ENCODE measurements at places on chromosomes 5 and 9.
A peak's percentile ranks its signal among the peaks of the same experiment; 100 is the strongest.

- no peak for DNase-seq
Measured at GRCh38 chr9:131410044-131410491, 16.2 kb downstream of the PRRC2B start.

GRCh38 chr5:9337928-9338595 is 207.8 kb downstream of the SEMA5A start:
- peak; percentile 88 for DNase-seq

GRCh38 chr5:129082225-129083136 is 12.1 kb upstream of the ISOC1 start:
- DNase-seq = no peak

DNA sequence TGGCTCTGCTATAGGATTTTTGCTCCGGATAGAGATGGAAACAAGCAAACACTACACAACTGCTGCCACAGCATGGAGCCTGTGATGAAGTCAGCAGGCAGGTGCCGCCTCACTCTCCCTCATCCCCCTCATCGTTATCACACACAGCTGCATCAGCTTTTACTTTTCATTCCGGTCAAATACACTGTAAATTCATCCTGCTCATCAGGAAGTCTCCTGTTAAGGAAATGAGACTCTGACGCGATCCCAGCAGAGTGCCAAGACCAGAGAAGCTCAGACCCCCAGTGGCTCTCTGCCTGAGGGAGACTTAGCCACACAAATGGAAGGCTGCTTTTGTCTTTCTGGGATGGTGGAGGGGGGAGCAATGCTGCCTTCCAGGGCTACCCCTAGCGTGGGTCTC is 270.2 kb downstream of the ELAVL2 start:
- DNase-seq = peak; percentile 10

GRCh38 chr5:125198270-125198974 is 452.0 kb upstream of the ZNF608 start:
- peak; percentile 93 for DNase-seq

Data from umbilical cord (tissue), 2 donors.